ENCODE measurements at places on chromosomes 5 and 9.

DNA sequence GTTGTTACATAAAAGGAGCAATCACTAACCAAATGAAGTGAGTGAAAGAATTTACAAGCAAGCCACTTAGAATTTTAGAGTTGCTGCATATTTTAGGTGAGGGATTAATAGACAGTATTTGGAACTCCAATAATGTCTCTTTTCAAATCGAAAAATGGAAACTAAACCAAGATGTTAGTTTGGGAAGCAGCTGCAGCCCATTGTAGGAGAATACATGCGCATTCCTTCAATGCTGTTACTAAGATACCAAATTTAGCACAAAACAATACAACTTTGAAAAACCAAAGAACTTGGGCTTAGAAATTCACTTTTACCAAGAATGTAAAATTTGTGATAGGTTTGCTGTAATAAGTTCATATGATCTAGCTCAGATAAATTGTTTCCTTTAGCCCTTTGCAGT is 411.8 kb upstream of the CDH6 start:
- no peak for DNase-seq

DNA sequence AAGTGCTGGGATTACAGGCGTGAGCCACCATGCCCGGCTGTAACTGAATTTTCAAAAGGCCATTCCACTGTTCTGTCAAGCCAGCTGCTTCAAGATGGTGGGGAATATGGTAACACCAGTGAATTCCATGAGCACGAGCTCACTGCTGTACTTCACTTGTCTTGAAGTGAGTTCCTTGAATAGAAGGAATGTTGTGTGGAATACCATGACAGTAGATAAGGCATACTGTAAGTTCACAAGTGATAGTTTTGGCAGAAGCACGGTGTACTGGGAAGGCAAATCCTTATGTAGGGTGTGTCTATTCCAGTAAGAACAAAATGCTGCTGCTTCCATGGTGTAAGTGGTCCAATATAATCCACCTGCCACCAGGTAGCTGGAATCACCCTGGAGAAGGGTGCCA is 6.6 kb upstream of the PRXL2C start:
- no peak for DNase-seq

DNA sequence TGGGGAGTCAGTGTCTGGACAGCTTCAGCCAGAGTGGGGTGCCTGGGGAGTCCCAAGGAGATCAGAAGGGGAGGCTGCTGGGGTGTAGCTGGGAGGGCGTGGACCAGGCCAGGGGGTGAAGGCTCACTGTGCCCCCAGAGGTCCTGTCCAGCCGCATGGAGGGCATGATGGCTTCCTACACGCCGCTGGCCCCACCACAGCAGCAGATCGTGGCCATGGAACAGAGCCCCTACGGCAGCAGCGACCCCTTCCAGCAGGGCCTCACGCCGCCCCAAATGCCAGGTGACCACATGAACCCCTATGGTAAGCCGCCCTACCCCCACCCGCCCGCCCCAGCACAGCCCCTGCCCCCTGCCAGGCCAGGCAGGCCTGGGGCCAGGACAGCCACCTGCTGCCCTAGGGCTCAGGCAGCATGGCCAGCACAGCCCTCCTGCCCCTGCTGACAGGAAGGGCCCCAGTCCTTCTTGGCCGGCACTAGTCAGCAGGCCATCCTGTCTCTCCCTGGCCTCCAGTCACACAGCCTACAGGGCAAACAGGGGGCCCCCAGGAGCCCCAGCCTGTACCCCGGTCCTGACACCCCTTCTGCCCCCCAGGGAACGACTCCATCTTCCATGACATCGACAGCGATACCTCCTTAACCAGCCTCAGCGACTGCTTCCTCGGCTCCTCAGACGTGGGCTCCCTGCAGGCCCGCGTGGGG is 82.1 kb downstream of the LMX1B start:
- DNase-seq = peak; percentile 52

DNA sequence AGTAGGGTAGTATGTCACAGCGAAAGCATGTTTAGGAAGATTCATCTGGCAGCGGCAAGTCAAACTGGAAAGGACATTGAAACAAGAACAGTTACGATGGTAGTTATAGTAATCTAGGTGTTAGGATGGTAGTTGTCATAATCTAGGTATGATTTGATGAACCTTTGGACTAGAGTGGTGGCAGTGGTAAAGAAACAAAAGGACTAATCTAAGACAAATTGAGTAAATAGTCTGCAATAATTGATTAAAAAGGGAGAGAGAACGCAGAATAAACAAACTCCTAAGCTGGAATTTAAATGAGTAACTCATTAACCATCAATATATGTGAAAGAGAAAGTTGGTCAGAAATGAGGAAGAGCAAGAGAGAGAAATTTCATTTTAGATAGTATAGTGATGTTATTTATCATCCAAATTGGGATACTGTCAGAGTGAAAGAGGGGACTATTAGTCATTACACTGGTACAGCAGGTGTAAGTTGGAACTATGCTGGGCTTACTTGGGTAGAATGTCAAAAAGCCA is 56.8 kb downstream of the MTREX start:
- DNase-seq = no peak

DNA sequence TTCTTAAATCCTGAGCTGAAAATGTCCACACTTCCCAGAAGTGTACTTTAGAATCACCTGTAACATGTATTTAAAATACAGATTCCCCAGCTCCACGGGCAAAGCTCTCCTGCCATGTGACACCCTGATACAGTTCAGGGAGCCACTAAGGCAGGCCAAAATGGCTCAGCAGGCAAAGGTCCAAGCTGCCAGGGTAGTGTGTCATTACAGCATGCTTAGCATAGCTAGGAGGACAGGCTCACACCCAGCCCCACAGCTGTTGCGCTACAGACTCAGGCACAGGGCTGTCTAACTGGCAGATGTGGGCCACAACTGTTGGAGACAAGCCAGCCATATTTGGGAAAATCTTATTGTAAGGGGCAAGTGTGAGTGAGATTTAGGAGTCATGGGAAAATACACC is 73.0 kb downstream of the C9orf85 start:
- no peak for DNase-seq

GRCh38 chr5:89480406-89481007 is 597.5 kb upstream of the MEF2C start:
- no peak for DNase-seq

GRCh38 chr5:79269733-79270166 is 33.8 kb downstream of the JMY start:
- no peak for DNase-seq

DNA sequence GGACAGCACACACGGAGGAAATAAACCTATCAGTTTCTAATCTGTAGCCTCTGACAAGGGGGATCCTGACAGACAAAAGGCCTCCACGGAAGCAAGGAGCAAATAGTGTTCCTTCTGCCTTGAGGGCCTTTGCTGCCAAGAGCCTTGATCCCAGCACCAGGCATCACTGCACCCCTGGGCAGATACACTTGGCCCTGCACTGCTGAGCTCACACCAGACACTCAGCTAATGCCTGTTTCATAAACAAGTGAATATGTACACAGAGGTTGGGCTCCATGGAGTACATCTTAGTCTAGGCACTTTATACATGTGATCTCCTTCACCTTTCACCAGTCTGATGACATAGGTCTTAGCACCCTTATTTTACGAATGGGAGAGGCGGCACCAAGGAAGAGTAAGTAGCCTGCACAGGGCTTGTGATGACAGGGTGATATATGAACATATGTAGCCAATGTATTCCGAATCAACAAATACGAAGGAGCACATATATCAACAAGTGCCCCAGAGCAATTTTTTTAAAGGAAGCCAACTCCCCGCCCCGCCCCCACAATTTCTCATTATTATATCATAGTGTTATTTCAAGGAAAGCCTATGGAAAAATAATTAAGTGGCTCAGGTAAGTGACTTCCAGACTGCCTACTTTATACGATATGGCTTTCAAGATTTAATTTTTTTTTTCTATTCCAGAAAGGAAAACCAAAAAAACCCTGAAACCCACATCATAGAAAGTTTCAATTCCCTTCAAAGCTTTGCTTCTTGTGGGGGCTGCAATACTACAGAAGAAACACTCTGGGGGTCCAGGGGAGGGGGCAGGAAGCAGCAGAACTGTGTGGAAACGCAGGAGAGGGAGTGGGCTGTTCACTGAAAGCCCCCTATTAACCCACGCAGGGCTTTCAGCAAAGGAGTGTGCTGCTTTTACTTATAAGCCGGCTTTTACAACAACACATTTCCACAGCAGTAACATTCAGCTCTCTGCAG is 32.0 kb downstream of the CDC14B start:
- DNase-seq = no peak

- DNase-seq = no peak
Measured at GRCh38 chr5:55159763-55160492, at the start of gene GPX8. Gene GPX8, plus strand, starts transcription at chr5:55160171. Its CDS starts 22 bp downstream, at chr5:55160193.

- DNase-seq = no peak
Measured at GRCh38 chr5:69052181-69052580, 41.6 kb upstream of the SLC30A5 start.

GRCh38 chr5:77642738-77643653 is 4.5 kb upstream of the OTP start:
- no peak for DNase-seq

DNA sequence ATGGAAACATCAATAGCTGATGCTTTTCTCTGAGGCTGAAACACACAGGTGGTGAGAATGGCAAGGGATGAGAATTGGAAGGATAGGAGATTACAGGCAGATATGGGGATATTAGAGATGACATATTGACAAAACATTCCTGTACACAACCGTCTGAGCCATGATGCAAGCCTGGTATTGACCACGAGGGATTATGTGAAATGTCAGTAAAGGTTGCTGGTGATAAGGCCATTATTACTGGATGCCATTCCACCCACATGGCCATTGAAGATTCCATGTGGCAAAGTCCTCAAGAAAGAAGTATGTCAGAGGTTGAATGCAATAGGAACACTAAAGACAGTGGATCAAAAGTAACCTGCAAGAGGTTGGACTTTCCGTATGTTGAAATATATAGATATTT is 15.7 kb downstream of the GRAMD2B start:
- no peak for DNase-seq

- DNase-seq = no peak
Measured at GRCh38 chr9:112489039-112489546, 2.5 kb downstream of the KIAA1958 start.

DNA sequence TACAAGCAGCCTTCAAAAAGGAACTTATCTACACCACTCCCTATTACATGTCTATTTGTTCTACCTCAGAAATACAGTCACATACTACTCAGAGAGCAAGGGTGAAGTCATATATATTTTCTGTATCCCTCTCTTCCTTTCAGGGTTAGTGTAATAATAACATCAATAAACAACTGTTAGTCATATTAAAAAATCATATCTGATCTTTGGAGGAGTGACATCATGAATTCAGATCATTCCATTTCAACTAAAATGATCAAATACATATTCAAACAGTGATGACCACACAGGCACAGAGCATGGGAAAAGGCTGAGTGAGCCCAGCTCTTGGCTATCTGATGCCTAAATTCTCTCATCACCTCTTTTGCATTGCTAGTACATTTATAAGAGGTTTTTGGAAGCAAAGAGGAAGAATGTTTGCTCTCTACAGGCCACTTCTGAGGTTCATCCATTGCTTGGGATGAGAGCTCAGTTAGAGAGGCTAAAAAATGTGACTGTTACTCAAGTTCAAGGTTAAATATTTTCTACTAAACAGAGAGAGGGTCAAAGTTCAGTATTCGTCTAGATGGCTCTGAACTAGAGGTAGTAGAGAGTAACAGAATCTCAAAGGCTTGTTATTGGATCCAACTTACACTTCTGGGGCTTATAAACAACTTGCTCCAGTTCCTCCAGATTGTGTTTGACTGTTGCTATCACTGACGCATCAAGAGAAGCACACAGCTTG is 39.0 kb downstream of the RIGI start:
- no peak for DNase-seq

- DNase-seq = no peak
Measured at GRCh38 chr5:155631116-155631515, 617.6 kb downstream of the KIF4B start.

- no peak for DNase-seq
Measured at GRCh38 chr5:81397176-81397575, 3.2 kb upstream of the ACOT12 start.

- DNase-seq = no peak
Measured at GRCh38 chr9:28900406-28900805, 1327.1 kb upstream of the C9orf72 start.

- DNase-seq = no peak
Measured at GRCh38 chr5:89948977-89949376, 460.6 kb downstream of the CETN3 start.

GRCh38 chr5:146007270-146007669 is 70.9 kb downstream of the SH3RF2 start:
- DNase-seq = no peak

GRCh38 chr5:119270960-119271757 is 84.7 kb upstream of the TNFAIP8 start:
- DNase-seq = no peak

GRCh38 chr5:60688980-60689379 is 11.0 kb downstream of the DEPDC1B start:
- DNase-seq = no peak

GRCh38 chr9:96020792-96021550 is 145.5 kb downstream of the ERCC6L2 start:
- DNase-seq = no peak

DNA sequence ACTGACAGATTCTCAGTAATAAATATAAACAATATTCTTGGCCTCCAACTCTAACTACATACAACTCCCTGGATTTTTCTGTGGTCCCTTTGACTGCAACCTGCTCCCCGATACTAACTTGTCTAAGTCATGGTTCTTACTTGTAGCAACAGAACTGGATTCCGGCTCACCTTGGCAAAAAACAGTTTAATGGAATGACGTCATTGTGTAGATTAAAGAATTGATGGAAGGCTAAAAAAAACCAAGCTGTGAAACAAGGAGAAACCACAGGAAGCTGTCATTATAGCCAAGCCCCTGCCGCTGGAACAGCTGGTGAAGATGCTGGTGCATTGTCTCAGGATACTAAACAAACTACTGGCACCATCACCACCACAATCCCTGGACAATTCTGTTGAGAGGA is 11.4 kb upstream of the ADAMTS19 start:
- no peak for DNase-seq

DNA sequence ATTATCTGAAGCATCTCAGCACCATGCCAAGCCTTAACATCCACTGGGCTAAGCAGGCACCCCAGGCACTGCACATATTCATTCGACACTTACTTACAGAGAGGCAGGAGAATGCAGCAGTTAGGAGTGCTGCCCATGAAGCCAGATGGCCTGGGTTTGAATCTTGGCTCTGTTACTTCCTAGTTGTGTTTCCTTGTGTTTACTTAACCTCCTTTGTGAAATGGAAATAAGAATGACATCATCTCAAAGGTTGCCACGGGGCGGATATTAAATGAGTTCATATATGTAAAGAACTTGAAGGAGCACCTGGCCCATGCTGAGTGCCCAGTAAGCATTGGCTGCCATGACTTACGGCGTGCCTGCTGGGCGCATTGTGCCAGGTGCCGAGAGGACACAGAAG is 565.2 kb downstream of the CDK5RAP2 start:
- no peak for DNase-seq

DNA sequence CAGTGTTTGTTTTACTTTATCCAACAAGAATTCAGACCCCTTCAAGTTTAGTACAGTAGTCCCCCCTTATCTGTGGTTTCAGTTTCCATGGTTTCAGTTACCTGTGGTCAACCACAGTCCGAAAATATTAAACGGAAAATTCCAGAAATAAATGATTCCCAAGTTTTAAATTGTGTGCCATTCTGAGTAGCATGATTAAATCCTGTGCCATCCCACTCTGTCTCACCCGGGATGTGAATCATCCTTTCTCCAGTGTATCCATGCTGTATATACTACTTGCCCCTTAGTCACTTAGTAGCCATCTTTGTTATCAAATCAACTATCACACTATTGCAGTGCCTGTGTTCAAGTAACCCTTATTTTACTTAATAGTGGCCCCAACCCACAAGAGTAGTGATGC is 153.8 kb upstream of the RASA1 start:
- DNase-seq = no peak

All from sigmoid colon (tissue), 7 donors.